ENCODE measurements at places on chromosomes 4 and X.

- no peak overlapping the region for H3K4me3 ChIP-seq
- H3K4me1 ChIP-seq = no peaks in the 10 kb centered on the region
- no peak for DNase-seq
Measured at GRCh38 chr4:170589597-170590191, 499.9 kb upstream of the AADAT start.

GRCh38 chr4:82450966-82451755 lies 20.8 kb downstream of the ENOPH1 start:
- no peak for DNase-seq
- H3K4me3 ChIP-seq = no peak overlapping the region
- no peak overlapping the region for H3K27ac ChIP-seq
- H3K36me3 ChIP-seq = peaks cover 45% of the 10 kb centered on the region
- H3K27me3 ChIP-seq = no peaks in the 10 kb centered on the region

DNA sequence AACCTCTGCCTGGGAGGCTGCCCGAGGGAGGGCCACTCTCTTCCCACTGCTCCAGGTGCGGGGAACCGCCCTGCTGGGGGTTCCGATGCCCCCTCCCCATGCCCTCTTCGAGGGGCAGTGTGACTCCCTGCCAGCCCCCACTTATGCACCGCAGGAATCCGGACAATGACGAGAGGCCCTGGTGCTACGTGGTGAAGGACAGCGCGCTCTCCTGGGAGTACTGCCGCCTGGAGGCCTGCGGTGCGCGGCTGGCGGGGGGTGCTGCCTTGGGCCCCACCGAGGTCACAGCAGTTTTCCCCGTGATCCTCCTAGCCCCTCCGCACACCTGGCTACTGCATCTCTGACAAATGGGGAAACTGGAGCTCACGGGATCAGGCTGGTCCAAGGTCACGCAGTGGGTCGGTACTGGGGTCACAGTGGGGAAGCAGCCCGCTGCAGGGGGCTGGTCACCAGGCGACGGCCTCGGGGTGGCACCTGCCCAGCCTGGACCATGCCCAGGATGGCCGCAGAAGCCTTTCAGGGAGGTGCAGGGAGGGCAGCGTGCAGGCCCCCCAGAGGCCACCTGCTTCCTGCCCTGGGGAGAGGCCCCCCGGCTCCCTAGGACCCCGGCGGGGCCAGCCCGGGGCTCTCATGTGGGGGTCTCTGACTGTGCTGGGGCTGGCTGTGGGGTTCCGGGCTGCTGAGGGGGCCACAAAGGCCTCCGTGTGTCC lies 3.5 kb downstream of the HGFAC start:
- H3K36me3 ChIP-seq = no peaks in the 10 kb centered on the region
- DNase-seq = no peak
- H3K4me1 ChIP-seq = no peaks in the 10 kb centered on the region
- H3K27ac ChIP-seq = no peak overlapping the region
- H3K4me3 ChIP-seq = no peak overlapping the region

DNA sequence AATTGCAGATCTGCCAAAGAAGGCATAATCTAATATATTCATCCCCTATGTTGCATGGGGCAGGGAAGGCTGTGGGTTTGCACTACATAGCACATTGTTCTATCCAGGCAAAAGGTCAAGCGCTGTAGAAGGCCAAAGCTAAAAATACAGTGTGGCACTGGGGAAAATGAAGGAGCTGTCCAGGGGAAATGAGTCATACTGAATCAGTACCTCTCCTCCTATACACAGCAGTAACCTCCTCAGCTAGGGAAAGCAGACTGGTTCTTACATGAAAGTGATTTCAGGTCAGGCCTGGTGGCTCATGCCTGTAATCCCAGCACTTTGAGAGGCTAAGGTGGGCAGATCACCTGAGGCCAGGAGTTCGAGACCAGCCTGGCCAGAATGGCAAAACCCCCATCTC lies 31.0 kb upstream of the SLC25A4 start:
- no peaks in the 10 kb centered on the region for H3K36me3 ChIP-seq
- peaks cover 32% of the 10 kb centered on the region for H3K27me3 ChIP-seq
- DNase-seq = no peak
- H3K4me1 ChIP-seq = no peaks in the 10 kb centered on the region
- no peak overlapping the region for H3K4me3 ChIP-seq

DNA sequence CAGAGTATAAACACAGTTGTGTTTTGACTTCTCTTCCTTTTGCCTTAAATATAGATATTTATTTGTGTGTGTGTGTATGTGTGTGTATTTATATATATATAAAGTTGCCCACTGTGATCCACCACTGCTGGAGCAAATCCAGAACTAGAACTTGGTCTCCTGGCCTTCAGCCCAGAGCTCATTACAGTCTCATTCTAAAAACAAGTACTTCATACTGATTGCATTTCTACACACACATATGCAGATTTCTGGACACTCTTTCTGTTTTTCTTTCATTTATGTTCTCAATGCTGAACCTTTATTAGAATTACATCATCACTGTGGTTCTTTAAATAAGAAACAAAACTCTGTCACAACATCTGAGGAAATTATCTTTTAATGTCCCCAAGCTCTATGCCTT lies 381 bp downstream of the TXK start:
- H3K36me3 ChIP-seq = peaks cover 24% of the 10 kb centered on the region
- no peaks in the 10 kb centered on the region for H3K27me3 ChIP-seq
- H3K4me1 ChIP-seq = peaks cover 72% of the 10 kb centered on the region
- no peak for DNase-seq

- no peak for DNase-seq
- peaks cover 63% of the 10 kb centered on the region for H3K4me1 ChIP-seq
- no peak overlapping the region for H3K4me3 ChIP-seq
- H3K36me3 ChIP-seq = peaks cover 47% of the 10 kb centered on the region
- peak overlapping the region; percentile 98 for H3K27ac ChIP-seq
Measured at GRCh38 chr4:3200423-3201090, 48.4 kb upstream of the MSANTD1 start.

DNA sequence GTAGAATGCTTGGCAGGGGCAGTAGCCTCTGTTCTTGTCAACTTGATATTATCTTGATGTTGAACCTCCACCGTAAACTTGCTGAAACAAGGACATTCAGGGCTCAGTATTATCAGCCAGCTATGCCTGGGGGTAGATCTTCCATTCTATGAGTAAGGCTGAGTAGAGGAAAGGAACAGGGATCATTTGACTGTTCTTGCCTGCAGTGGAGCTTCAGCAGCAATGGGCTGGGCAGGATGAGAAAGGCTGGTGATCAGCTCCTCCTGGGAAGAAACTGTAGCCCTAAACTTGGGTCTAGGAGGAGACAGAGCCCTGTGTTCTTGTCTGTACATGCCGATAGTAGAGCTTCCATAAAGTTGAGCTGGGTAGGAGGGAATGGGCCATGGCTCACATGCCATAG lies 127.2 kb downstream of the CCSER1 start:
- DNase-seq = no peak
- no peak overlapping the region for H3K4me3 ChIP-seq
- H3K27ac ChIP-seq = no peak overlapping the region
- H3K4me1 ChIP-seq = no peaks in the 10 kb centered on the region
- H3K36me3 ChIP-seq = no peaks in the 10 kb centered on the region

- no peak overlapping the region for H3K4me3 ChIP-seq
- peaks cover 19% of the 10 kb centered on the region for H3K27me3 ChIP-seq
- no peak overlapping the region for H3K27ac ChIP-seq
- H3K4me1 ChIP-seq = no peaks in the 10 kb centered on the region
- DNase-seq = no peak
- no peaks in the 10 kb centered on the region for H3K36me3 ChIP-seq
Measured at GRCh38 chr4:15920723-15921591, 17.6 kb downstream of the FGFBP1 start.

DNA sequence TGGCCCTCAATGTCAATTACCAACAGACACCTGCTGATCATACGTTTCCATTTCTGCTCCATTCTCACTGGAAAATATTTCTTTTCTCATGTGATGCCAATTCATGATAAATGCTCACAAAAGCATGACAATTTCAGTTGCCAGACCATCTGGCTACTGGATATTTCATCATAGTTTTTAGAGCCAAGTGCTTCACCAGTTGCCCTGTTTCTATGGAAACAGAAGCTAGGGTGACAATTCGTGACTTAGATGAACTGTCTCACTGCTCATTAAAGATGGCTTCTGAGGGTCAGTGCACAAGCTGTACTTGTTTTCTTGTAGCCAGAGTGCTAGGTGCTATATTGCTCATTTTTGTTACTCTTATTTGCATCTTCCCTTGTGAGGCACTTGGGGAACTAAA lies 184.9 kb downstream of the COMMD8 start:
- no peak overlapping the region for H3K27ac ChIP-seq
- no peaks in the 10 kb centered on the region for H3K36me3 ChIP-seq
- no peaks in the 10 kb centered on the region for H3K27me3 ChIP-seq
- H3K4me1 ChIP-seq = no peaks in the 10 kb centered on the region

- no peak overlapping the region for H3K27ac ChIP-seq
- no peak overlapping the region for H3K4me3 ChIP-seq
- DNase-seq = no peak
- H3K27me3 ChIP-seq = no peaks in the 10 kb centered on the region
Measured at GRCh38 chrX:31543634-31544033, 471.8 kb upstream of the FTHL17 start.

DNA sequence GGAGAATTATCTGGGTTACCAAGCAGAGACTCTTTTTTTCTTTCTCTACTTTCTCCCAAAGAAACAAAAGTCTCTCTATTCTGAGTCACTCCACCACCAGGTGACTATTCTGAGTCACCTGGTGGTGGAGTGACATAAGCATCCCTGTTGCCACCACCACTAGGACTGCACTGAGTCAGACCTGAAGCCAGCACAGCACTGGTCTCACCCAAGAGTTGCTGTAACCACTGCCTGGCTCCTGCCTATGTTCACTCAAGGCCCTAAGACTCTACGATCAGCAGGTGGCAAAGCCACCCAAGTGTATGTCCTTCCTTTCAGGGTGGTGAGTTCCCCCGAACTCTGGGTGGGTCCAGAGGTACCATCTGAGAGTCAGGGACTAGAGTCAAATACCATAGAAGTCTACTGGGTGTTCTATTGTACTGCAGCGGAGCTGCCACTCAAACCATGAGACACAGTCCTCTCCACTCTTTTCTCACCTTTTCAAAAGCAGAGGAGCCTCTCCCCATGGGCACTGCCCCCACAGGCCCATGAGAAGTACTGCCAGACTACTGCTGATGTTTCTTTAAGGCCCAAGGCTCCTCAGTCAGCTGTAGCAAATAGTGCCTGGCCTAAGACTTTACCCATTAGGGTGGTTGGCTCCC lies 209.6 kb upstream of the IRS4 start:
- no peaks in the 10 kb centered on the region for H3K27me3 ChIP-seq
- no peak for DNase-seq
- no peaks in the 10 kb centered on the region for H3K36me3 ChIP-seq
- no peaks in the 10 kb centered on the region for H3K4me1 ChIP-seq

GRCh38 chr4:95318483-95318882 lies 230.3 kb downstream of the UNC5C start:
- H3K4me3 ChIP-seq = no peak overlapping the region
- H3K27ac ChIP-seq = no peak overlapping the region
- DNase-seq = no peak
- no peaks in the 10 kb centered on the region for H3K36me3 ChIP-seq
- peaks cover 3% of the 10 kb centered on the region for H3K27me3 ChIP-seq

- H3K4me1 ChIP-seq = no peaks in the 10 kb centered on the region
- no peaks in the 10 kb centered on the region for H3K27me3 ChIP-seq
- DNase-seq = no peak
- H3K4me3 ChIP-seq = no peak overlapping the region
Measured at GRCh38 chr4:39295784-39296183, 70.4 kb downstream of the RFC1 start.

- H3K27ac ChIP-seq = no peak overlapping the region
- no peak for DNase-seq
- H3K27me3 ChIP-seq = no peaks in the 10 kb centered on the region
- no peaks in the 10 kb centered on the region for H3K4me1 ChIP-seq
- no peak overlapping the region for H3K4me3 ChIP-seq
Measured at GRCh38 chrX:68049466-68049865, 383.8 kb downstream of the OPHN1 start.

DNA sequence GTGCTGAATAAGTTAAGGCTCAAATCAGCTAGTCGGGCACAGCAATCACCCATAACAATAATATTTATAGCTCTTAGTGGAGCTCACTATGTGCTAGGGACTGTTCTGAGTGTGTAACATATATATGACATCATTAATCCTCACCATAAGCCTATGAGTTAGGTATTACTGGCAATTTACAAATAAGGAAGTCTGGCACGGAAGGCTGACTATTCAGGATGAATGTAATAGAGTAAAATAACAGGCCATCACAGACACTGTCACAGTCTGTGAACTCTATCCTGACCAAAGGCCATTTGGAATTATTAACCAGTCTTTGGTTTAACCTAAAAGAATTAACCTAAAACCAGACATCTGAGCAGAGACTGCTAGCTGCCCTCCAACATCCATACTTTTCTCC lies 119.3 kb downstream of the C4orf51 start:
- H3K36me3 ChIP-seq = peaks cover 13% of the 10 kb centered on the region
- peaks cover 5% of the 10 kb centered on the region for H3K4me1 ChIP-seq
- H3K27me3 ChIP-seq = no peaks in the 10 kb centered on the region
- H3K27ac ChIP-seq = no peak overlapping the region
- H3K4me3 ChIP-seq = no peak overlapping the region

- no peak overlapping the region for H3K27ac ChIP-seq
- no peaks in the 10 kb centered on the region for H3K27me3 ChIP-seq
- DNase-seq = no peak
- H3K4me1 ChIP-seq = no peaks in the 10 kb centered on the region
Measured at GRCh38 chrX:57134702-57135101, 2.5 kb downstream of the SPIN2A start.

DNA sequence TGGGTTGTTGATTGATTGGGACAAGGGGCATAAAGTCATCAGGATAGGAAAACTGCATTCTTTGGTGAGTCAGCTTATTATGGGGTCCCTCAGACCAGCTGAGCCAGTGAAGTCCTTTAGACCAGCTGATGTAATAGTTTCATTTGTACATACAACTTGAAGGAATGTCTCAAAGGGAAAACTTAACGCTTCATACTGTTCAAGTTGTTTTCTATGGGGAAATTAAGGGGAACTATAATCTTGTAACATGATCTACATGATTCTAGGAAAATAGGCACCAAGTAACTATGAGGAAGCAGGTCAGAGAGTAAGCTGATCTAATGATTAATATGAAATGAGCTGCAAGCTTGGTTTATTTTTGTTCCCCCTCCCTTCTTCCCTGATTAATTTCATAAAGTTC lies 175.1 kb upstream of the GRID2 start:
- no peaks in the 10 kb centered on the region for H3K27me3 ChIP-seq
- H3K4me1 ChIP-seq = no peaks in the 10 kb centered on the region
- no peak overlapping the region for H3K27ac ChIP-seq
- H3K4me3 ChIP-seq = no peak overlapping the region
- no peak for DNase-seq

DNA sequence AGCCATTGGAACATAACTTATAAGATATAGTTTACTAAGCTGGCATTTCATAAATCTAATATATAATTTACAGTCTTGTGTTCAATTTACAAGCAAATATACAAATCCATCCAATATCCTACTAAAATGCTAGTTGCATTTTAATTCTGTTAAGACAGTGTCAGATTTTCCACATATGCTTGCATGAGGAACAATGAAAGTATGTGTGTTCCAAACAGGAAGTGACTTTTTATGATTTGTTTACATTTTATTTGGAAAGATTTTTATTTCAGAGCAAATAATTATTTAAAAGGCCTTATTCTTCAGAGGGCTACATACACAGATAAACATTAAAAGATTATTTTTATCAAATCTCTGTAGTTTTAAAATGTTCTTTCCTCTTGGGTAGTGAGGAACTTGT lies 130.1 kb downstream of the KLHL34 start:
- H3K27ac ChIP-seq = no peak overlapping the region
- H3K4me1 ChIP-seq = no peaks in the 10 kb centered on the region
- no peaks in the 10 kb centered on the region for H3K27me3 ChIP-seq
- no peaks in the 10 kb centered on the region for H3K36me3 ChIP-seq
- no peak for DNase-seq
